ENCODE measurements at places on chromosomes 3 and 15.

GRCh38 chr3:123799544-123800361 is 84.4 kb downstream of the MYLK start:
- no peak for DNase-seq

- no peak for DNase-seq
Measured at GRCh38 chr15:70374096-70374495, 276.4 kb upstream of the TLE3 start.

DNA sequence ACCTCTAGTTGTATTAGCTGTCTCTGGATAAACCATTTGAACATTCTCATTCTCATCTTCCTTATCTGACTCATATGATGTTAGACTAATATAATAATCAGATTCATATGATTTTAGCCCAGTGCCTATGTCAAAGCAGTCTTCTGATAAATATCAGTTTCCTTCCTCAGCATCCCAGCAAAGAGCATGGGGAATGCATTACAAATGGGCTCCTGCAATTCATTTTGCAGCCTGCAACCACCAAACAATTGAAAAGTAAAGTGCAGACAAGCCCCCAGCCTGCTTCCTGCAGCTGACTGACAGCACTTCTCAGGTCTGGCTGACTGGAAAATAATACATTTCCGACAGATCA is 78.2 kb upstream of the STAC start:
- no peak for DNase-seq

DNA sequence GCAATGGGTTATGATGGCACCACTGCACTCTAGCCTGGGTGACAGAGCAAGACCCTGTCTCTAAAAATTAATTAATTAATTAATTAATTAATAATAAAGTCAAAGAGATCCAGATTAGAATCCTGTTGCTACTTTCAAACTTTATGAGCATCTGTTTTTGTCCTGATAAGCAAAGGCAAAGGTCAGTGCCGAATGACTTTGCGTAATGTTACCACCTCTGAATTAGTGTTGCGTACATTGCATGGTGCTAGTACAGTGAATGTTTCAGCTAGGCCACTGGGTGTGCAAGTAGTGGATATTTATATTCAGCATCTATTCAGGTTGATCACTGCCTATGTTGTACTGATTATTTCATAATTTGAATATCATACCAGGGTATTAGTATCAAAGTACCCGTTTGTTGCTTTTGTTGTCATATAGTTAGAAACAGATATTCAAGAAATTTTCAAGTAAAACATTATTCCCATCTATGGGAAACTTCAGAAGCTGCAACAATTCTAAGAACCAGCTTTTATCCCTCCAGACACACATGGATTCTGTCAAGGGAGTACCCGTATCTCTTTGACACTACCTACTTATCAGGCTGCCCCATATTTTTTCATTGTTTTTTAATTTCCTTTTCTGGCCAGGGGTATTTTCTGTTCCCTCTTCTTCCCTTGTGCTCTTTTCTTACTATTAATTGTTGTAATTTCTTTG is 127.1 kb upstream of the GRM7 start:
- DNase-seq = no peak

DNA sequence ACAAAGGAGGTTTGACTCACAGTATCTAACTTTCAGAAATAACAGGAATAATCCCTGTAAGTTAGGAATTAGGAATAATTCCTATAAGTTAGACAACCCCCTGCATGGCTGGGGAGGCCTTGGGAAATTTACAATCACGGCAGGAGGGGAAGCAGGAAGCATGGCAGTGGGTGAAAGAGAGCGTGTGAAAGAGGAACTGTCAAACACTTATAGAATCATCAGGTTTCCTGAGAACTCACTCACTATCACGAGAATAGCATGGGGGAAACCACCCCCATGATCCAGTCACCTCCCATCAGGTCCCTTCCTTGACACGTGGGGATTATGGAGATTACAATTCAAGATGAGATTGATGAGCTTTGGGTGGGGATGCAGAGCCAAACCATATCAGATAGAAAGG is 385.5 kb downstream of the IL20RB start:
- DNase-seq = no peak

DNA sequence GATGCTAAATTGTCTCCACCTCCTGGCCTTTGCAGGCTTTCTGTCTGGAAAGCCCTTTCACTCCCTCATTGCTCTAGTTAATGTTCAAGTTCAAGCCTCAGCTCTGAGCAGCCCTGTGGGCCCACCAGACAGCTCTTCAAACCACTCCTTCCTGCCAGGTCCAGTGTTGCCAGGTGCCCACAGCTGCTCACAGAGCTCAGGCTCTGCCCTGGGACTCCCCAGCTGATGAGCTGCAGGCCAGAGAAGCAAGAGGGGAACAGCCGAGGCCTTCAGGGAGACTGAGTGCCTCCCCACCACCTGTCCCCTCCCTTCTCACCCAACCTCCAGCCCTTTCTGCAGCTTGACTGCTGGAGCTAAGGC is 1.3 kb upstream of the ZBTB47 start:
- no peak for DNase-seq

GRCh38 chr3:174035328-174035886 is 637.9 kb downstream of the NLGN1 start:
- no peak for DNase-seq

- DNase-seq = no peak
Measured at GRCh38 chr3:150278195-150278594, 129.9 kb upstream of the TSC22D2 start.

GRCh38 chr3:11434563-11435096 is 162.4 kb downstream of the ATG7 start:
- no peak for DNase-seq

DNA sequence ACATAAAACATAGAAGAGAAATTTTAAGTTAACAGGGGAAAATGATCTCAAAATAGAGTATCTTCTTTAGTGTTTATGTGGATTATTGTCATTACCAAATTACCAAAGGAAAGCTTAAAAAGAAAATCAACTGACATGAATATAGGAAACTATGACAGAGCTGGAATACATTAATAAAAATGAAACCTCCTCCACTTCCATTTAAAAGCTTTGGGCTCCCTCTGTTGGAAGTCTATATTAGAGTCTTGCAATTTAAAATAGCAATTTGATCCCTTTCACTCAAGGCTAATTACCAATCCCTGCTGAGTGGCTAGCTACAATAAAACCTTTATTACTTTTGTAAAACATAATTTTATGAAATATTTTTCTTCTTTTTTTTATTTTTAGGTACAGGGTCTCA is 61.4 kb upstream of the IMPG2 start:
- no peak for DNase-seq

DNA sequence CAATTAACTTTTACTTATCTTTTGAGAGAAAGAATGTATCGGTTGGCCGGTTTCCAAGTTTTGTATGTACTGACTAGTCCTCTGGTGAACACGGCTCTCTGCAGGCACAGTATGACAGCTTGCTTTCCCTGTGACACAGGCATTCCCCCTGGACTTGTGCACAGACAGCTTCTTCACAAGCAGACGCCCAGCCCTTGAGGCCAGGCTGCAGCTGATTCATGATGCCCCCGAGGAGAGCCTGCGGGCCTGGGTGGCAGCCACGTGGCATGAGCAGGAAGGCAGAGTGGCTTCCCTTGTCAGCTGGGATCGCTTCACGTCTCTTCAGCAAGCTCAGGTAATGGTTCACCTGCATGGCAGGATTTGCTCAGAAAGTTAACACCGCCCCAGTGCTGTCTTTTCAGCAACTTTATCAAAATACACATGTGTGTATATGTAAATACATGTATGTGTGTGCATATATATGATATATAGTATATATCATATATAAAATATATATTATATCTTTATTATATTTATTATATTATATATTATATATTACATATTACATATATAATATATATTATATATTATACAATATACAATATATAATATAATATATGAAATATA is 25.5 kb downstream of the FAN1 start:
- DNase-seq = no peak

GRCh38 chr15:85764649-85765277 is 30.0 kb downstream of the KLHL25 start:
- DNase-seq = no peak

DNA sequence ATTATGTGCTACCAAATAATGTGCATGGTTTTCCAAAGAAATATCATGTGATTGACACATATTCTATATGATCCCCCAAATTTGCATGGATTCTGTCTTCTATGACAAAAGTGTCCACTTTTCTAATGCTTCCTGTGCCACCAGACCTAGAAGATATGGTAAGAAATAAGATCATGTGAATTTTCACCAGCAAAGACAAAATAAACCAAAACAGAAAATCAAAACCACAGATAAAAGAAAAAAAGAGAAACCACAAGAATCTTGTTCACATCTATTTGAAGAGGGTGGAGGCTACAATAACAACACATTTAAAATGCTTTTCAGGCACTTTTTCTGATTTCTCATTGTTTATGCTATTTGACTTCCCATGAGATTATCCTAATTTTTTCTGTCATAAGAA is 303.4 kb downstream of the DIPK2A start:
- no peak for DNase-seq

GRCh38 chr3:39315420-39315819 is 14.1 kb upstream of the CCR8 start:
- DNase-seq = no peak

DNA sequence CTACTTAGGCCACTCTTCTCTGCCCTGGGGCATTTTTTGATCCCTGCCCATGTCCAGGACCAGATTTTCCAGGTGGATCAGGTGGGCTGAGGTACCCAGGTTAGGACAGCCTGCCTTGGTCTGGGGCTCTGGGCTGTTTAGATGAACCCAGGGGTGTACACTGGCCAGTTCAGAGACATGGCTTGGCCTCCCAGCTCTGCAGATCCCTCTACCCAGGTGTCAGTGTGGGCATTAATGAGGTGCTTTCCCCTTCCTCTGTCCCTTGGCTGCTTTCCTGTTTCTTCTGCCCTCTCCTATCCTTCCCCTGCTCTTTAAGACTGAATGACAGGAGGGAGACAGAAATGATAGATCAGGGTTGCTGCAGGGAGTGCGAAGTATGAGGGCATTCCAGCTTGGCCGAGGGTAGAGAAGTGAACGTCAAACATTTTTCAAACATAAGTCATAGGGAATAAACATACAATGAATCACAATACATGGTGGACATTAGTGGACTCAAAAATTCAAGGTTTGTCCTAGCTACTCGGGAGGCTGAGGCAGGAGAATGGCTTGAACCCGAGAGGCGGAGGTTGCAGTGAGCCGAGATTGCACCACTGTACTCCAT is 30.5 kb downstream of the RTP1 start:
- DNase-seq = peak; percentile 61

GRCh38 chr3:160637086-160637485 is 39.9 kb upstream of the ARL14 start:
- no peak for DNase-seq

GRCh38 chr3:16056217-16056616 is 118.3 kb upstream of the GALNT15 start:
- no peak for DNase-seq

DNA sequence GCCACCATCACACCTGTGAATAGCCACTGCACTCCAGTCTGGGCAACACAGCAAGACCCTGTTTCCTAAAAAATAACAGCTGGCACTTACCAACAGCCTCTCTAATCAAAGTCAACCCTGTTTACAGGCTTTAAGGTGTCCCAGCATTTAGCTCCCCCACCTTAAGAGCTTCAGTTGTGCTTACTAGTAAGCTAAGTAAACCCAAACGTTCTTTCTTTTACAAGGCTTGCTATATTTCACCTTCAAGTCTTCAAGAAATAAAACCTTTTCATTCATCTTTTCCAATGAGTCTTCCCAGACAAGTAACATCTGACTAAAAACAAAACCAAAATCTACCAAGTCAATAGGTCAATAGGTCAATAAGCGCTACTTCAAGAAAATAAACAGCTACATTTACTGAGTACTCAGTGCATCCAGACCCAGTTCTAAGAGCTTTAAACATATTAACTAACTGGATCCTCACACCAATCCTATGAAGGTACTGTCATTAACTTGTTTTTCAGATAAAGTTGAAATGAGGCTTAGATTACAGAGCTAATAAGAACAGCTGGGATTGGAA is 62.4 kb downstream of the PBRM1 start:
- no peak for DNase-seq

DNA sequence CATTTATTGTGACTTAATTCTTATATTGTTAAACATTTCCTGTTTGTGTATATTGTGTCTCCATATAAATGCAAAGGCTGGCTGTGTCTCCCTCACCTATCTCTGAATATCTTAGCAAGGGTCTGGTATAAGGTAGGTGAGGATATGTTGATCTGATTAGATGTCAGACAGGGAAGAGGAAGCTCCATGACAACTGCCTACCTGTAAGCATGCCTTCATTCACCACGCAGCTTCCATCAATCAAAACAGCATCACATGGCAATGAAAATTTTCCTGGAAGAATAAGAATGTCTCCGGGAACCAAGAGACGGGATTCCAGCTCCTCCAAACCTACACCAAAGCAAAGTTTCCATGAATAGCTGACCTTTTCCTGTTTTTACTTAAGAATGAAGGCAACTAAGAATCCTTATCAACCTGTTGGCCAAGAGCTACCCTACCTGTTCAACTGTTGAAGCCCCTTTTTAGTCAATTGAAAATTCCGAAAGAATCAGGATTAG is 34.8 kb downstream of the ATP13A5 start:
- DNase-seq = no peak

DNA sequence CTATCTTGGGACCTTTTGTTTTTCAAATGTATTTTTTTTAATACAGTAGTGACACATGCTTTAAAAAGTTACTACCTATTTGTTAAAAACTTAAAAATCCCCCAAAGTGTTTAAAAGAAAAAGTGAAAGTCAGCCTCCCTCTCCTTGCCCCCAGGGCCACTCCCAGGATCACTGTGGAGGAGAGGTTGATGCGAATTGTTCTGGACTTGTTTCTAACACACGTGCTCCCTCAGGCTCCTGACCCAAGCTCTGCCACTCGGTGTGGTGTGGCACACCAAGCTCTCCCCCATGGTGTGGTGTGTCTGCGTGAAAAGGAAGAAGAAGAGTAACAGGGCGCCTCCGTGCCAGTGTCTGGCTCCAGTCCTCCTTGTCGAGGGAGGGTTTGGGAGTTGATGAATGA is 93.5 kb downstream of the CHCHD6 start:
- no peak for DNase-seq

DNA sequence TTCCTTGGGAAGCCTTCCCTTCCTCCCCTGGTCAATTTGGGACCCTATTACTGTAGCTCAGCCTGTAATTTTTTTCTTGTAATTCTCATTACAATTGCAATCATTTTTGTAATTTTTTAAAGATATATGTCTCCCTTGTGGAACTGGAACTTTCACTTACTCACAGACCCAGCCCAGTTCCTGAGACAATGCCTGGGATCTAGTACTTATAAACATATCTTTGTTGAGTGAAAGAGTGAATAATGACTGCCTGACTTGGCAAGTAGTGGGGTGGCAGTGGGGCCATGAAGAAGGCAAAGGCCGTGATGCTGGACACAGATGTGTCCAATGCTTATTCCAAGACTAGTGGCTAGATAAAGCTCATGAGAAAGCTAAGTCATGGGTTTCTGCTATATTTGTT is 294.5 kb upstream of the LRRN1 start:
- DNase-seq = no peak

DNA sequence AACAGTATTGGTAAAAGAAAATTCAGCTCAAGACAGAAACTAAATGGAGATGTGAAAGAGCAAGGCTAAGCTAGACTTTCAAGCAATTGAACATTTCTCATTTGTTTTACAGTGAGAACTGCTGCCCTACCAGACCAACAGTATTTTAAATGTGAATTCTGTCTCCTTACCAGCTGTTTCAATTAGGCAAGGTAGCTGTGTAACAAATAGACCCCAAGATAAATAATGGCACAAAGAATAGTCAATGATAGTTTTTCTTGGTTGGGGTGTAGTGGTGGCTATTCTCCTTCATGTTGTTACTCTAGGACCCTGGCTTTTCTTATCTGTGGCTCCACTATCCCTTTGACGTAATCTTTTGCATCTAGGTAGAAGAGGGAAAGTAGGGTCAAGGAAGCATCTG is 30.4 kb upstream of the THRB start:
- DNase-seq = no peak
